Stomach (tissue), 19 donors: ENCODE measurements at places on chromosomes 7 and 10. TPM values are rescaled to one million over a fixed set of nuclear protein-coding genes. Genes with fewer than 3 reads are reported as not detected.

DNA sequence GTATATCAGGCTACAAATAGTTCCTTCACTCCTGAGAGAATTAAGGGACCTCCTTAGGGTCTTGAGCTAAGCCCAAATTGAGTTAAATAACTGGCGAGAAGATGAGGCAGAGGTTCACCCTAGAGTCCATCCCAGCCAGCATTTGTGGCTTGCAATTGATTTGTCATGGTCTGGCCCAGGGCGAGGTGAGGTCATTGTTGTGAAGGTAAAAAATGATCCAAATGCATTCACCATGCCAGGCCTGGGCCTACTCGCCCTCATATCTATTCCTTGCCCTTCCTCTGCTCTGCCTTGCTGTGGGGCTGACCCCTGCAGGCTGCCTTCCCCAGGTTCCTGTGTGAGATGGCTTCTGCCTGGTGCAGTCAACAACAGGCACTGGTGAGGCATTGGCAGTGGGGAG lies 207.2 kb downstream of the ZNF365 start:
- DNase-seq = no peak

DNA sequence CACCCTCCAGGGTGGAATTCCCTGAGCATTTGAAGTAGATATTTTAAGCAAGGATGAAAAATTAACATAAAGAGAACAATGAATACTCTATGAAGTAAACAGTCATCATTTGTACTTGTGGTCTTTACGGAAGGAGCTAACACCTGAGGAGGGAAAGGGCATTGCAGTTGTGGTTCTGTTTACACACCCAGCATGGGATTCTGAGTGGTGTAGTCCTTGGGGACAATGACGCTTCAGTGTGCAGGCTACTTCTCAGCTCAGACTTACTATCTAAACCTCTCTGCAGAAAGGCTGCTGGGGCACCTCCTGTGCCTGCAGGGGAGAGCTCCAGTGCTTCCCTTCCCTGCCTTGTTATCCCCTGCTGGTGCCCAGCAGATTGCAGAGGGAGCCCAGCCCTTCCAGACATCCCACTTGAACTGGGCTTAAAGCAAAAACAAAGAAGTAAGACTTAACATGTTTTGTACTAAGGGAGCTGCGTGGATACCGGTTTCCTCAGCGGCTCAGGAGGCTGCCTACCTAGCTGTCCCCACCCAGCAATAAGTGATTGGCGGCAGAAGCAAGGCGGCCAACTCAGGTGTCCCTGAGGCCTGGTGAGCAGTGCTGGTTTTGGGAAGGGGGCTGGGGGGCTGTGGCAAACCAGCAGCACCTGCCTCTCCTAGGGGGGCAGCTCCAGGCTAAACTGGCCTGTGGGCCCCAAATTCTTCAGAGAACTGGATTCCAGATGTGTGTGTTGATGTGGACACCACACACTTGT lies 89.1 kb downstream of the CELF2 start:
- DNase-seq = no peak

Gene RELN
- 2.6 TPM for polyA plus RNA-seq

Gene PRSS37
- polyA plus RNA-seq = not detected
